ENCODE measurements at places on chromosomes 2 and 18. TPM values are rescaled to one million over a fixed set of nuclear protein-coding genes. Genes with fewer than 3 reads are reported as not detected.

The SLC35F5 gene
- total RNA-seq, result 92.4 TPM

The AFF3 gene
- total RNA-seq, result 0.19 TPM

The GPAT2 gene
- total RNA-seq, result 11.3 TPM

The L3MBTL4 gene
- 10.8 TPM for total RNA-seq

The RNF181 gene
- total RNA-seq, result 174 TPM

The TGIF1 gene
- total RNA-seq, result 75.6 TPM

The GREB1 gene
- not detected for total RNA-seq

The GPR45 gene
- not detected for total RNA-seq

The NT5DC4 gene
- total RNA-seq, result not detected

The SLC19A3 gene
- not detected for total RNA-seq

The VWA3B gene
- total RNA-seq, result not detected

The ALLC gene
- not detected for total RNA-seq

The IL18RAP gene
- not detected for total RNA-seq

The MARCHF4 gene
- total RNA-seq, result 5.7 TPM

The GPBAR1 gene
- 0.16 TPM for total RNA-seq

The CARF gene
- total RNA-seq, result 1.9 TPM

The CCDC121 gene
- 1.8 TPM for total RNA-seq

The TMEM247 gene
- not detected for total RNA-seq

The CCL20 gene
- 0.49 TPM for total RNA-seq

The LOXHD1 gene
- total RNA-seq, result 0.16 TPM

The ICOS gene
- not detected for total RNA-seq

The GAL3ST2 gene
- total RNA-seq, result not detected

The FEV gene
- not detected for total RNA-seq

The REG3G gene
- not detected for total RNA-seq

The ASAP2 gene
- total RNA-seq, result 52.2 TPM

The RAB17 gene
- total RNA-seq, result 6.8 TPM

The TSHZ1 gene
- total RNA-seq, result 6.5 TPM
